Hindlimb muscle (tissue), 1 donor: ENCODE measurements at places on chromosomes 6 and 20.

DNA sequence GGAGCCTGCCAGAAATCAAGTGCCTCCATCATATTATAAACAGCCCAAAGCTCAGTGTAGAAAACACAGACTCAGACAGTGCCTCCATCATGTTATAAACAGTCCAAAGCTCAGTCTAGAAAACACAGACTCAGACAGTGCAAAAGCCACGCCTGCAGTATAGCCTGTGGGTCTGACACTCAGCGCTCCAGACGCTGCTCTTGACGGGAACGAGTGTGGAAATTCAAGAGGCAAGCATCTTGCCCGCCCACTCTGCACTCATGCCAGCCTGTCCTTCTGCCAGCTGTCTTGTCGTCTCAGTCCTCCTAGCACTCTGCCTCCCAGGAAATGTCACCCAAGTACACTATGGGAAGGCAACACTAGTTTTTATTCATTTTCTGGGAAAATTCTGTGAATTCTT, 274.2 kb upstream of the CDH4 start:
- DNase-seq: peak; percentile 7

DNA sequence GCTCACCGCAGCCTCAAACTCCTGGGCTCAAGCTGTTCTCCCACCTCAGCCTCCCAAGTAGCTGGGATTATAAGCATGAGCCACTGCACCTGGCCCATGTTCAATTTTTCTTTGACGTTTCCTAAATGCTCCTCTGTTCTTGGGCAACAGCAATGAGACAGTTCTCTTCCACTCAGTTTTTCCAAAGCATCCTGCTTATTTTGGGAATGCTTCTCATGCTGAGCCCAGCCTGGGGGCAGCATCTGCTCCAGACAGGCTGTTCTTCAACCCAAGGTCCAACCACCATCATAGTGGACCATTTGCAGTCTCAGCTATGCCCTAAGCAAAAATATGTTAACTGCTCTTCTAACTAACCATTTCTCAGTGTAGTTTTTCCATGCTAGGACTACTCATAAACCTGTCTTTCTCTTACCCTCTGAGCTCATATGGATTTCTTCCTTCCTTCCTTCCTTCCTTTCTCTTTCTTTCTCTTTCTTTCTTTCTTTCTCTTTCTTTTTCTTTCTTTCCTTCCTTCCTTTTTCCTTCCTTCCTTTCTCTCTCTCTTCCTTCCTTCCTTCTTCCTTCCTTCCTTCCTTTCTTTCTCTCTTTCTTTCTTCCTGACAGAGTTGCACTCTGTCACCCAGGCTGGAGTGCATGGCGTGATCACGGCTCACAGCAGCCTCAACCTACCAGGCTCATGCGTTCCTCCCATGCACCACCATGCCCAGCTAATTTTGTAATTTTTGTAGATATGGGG, 48.4 kb downstream of the GCNT2 start:
- DNase-seq: no peak

DNA sequence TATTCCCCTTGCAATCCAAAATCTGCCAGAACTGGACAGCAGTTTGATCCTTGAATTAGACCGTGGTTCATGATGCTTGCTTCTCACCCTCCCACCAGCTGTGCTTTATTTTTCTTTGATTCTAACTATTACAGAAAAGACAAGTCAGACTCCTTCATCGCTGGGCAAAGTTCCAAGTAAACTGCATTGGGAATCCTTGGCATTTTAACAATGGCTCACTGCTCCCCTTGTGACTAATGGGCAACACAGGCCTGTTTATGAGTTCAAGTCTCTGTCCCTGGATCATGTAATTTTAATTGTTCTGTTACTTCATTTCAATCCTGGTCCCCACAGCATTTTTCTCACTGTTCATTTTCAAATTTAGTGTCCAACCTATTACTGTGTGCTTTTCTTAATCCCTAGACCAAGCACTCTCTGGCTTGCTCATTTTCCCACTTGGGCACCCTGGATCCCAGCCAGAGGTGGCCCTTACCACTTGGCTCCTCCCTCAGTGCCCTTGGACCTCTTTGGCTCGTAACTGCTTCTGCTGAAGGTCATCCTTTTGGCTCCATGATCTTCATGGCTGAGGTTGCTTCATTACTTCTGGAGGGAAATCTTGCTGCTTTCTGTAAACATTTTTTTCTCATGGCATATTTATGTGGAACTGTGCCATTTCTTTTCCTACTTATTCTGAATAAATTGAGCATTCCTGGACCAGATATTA, 32.8 kb downstream of the PSMB9 start:
- no peak for DNase-seq

- DNase-seq: no peak
Measured at GRCh38 chr20:50323209-50323608, 132.6 kb downstream of the CEBPB start.

GRCh38 chr6:113317442-113317841, 539.7 kb upstream of the MARCKS start:
- DNase-seq: no peak

DNA sequence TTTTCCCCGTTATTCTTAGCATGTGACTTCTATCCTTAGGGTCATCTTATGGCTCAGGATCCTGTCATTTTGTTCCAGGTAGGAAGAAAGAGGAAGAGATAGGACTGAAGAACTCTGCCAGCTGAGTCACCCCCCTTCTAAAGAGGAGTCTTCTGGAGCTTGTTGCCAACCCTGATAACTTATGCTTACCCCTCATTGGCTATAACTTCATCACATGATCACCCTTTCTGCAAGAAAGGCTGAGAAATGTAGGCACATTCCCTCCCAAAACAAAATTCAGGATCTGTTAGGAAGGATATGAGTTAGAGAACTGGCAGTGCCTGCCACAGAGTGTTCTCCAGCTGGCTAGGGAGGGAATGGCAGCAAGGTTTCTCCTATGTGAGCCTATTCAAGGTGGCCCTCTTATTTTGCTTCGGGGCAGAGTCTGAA, 35.6 kb downstream of the ARFGEF2 start:
- DNase-seq: no peak

DNA sequence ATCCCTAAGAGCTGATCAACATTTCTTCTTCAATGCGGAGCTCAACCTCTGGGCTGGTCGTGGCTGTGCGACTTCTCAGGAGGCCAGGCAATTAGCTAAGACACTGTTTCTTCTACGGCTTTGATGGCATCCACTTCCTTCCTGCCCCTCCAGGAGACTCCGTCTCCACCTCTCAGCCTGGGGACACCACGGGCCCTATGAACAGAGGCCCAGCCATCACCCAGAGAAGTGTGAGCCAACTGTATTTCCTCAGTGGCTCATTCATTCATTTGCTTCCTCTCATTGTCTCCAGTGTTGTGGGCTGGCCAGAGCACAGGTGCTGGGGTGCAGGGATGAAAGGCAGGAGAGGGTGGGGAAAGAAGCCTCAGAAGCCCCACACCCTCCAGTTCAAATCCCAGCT, 51.8 kb upstream of the APCDD1L start:
- DNase-seq: no peak

DNA sequence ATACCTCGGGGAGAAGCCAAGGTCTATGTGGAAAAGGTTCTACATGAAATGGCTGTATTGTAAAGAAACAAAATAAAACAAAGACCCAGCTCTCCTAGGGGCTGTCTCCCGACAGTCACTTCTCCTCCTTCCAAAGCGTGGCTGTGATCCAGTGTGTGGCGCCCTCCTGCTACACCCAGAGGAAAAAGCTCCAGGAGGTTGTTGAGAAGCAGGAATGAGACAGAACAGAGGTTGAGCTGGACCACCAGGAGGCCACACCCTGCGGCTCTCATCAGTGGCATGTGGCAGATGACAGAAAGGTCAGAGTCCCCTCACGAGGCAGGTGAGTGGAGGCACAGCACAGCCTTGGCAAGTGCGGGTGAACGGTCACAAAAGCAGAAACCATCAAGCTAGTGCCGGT, 236.0 kb downstream of the TBXT start:
- no peak for DNase-seq

DNA sequence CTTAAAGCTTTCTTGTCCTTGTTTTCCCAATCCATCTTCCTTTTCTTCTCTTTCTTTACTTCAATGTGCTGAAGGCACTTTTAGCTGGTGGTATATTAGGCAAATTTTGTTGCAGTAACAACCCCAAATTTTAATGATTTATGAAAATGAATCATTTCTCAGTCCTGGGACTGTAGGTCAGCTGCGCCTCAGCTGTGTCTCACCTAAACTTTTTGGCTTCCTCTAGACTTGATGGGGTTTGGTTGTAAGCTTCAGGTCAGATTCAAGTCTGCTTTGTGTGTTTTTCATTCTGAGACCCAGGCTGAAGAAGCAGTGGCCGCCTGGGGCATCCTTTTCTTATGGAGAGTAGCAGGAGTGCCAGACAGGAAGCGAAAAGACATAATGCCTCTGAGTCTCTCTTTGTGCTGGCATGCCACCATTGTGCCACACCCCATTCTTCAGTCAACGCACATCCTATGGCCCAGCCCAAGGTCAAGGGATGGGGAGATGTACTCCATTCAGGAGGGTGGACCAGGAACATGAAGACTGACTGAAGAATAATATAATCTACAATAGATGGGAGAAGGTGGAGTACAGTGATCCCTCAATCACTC, 28.9 kb upstream of the CD83 start:
- DNase-seq: no peak

DNA sequence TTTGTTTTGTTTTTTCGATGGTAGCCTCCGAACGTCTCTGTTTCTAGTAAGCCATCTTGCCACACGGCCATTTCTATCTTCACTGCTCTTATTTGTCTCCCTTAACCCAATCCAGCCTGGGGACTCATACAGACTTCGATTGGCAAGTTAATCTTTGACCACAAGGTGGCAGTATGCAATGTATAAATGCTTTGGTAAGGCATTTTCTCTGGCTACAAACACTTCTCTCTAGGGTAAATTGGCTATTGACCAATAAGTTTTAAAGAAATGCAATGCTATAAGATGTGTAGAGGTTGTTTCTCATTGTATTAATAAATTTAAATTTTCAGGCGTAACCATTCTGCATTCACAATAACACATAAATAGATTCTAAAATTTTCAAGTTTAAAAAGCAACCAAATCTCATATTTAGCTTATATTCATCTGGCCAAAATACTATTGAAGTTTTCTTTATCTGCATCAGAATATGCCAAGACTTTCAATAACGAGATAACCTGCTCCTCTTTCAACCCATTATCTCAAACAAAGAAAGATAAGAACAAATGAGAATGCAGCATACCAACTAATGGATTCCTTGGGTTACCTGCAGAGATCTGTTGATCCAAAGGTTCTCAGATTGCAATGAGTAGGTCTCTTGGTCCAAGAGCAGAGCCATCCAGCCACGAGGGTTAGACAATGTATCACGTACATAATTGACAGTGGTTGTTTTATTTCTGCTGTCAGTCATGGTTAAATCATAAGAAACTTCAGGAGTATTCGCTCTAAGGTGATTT, 231.9 kb downstream of the PKHD1 start:
- peak; percentile 26 for DNase-seq

DNA sequence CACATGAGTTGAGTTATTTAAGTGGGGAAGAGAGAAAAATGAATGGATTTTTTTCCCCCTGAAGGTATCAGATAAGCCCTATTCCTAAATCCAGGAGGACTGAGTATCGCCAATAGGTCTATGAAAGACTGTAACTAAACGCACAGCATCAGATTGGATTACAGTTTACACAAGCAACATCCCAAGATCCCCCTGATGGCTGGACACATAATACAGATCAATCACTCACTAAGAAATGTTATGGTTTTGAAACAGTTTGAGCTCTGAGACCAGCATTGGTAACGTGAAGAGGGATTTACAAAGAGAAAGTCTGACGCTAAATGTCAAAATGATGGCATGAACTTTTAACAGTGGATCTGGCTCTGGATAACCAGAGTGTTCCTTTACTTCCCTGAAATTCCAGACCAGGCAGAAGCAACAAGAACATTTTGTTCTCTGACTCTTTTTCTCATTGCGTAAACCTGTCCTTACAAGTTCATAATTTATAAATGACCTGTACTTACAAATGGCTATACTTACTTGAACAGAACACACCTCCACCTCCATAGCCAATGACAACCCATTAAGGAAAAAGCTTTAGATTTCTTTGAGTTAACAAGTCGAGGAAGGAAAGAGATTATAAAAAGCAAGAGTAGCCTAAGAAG, 131.8 kb upstream of the BEND3 start:
- no peak for DNase-seq

DNA sequence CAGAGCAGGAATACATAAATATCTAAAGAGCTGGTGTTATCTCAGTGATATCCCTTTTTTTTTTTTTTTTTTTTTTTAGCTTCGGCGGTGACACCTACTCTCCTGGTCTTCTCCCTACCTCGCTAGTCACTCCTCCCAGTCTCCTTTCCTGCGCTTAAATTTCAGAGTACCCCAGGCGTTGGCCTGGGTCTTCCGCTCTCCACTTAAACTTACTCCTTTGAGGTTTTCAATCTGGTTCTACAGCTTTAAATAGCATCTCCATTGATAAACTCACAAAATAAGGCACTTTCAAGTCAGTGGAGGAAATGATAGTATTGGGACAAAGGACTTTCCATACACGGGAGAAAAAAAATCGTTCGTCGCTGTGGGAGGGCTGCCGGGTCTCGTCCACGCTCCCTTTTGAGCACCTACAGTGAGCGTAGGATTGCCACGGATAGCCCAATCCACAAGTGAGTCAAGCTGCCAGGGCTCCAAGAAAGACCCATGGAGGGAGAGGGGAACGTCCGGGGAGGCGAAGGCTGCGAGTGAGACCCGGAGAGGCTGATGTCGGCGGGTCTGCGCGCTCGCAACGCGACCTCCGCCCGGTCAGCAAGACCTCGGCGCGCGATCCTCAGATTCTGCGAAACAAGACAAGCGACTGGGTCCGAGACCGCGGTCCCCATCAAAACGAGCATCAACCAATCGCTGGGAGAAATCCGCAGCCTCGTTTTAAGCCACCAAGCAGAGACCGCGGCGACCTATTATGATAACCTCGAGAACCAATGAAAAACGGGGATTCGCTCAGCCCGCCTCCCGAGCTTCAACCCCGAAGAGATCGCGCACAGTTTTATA, 672 bp upstream of the SRSF6 start:
- peak; percentile 94 for DNase-seq

- no peak for DNase-seq
Measured at GRCh38 chr20:47432834-47433210, 68.9 kb upstream of the NCOA3 start.

- no peak for DNase-seq
Measured at GRCh38 chr20:10784554-10785183, 110.9 kb upstream of the JAG1 start.

GRCh38 chr20:53826597-53827291, 233.1 kb upstream of the ZNF217 start:
- no peak for DNase-seq

GRCh38 chr6:45677381-45678284, 299.9 kb upstream of the SUPT3H start:
- peak; percentile 42 for DNase-seq

- no peak for DNase-seq
Measured at GRCh38 chr20:49658508-49658907, 55.2 kb downstream of the B4GALT5 start.

GRCh38 chr6:35669451-35670045, 19.2 kb downstream of the FKBP5 start:
- no peak for DNase-seq

GRCh38 chr6:150203378-150203777, 60.5 kb downstream of the PPP1R14C start:
- no peak for DNase-seq
